ENCODE measurements at places on chromosomes 4 and X.

DNA sequence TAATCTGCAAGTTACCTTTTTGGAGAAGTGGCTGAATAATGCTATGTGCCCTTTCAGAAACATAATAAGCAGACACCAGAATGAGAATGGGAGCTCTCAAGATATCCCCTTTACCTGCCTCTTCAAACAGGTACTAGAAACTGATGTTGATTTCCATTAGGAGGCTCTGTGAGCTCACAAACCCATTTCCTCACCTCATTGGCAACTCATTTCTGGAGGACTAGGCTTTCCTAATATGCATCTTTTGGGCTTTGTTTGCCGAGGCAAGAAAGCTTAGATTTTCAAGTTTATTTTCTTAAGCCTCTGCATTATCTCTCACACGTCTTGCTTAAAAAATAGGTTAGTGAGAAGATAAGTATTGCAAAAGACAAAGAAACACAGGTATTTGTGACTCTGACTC is 313.1 kb upstream of the IRS4 start:
- H3K27me3 ChIP-seq, result no peaks in the 10 kb centered on the region
- DNase-seq, result no peak
- no peaks in the 10 kb centered on the region for H3K4me1 ChIP-seq
- no peaks in the 10 kb centered on the region for H3K36me3 ChIP-seq

- no peak overlapping the region for H3K27ac ChIP-seq
- no peak for DNase-seq
- H3K36me3 ChIP-seq, result no peaks in the 10 kb centered on the region
- H3K4me3 ChIP-seq, result no peak overlapping the region
- no peaks in the 10 kb centered on the region for H3K27me3 ChIP-seq
Observed at GRCh38 chr4:28146191-28146590, 1285.5 kb downstream of the STIM2 start.

DNA sequence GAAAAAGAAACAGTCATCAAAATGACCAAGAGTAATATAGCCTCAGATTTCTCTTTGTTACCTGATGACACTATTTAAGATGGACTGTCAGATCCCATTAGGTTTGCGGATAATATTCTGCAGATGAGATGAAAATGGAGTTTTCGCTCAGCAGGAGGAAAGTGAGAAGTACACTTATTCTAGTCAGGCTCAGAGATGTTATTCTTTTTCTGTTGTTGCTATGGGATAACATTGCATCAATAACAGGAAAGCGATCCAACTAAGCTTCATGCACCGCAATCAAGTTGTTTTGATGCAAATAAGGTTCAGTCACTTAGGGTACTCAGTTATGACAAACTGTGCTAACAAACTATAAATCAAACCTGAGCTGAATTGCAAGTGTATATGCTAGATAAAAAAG is 415.0 kb downstream of the CCSER1 start:
- no peaks in the 10 kb centered on the region for H3K36me3 ChIP-seq
- no peaks in the 10 kb centered on the region for H3K4me1 ChIP-seq

DNA sequence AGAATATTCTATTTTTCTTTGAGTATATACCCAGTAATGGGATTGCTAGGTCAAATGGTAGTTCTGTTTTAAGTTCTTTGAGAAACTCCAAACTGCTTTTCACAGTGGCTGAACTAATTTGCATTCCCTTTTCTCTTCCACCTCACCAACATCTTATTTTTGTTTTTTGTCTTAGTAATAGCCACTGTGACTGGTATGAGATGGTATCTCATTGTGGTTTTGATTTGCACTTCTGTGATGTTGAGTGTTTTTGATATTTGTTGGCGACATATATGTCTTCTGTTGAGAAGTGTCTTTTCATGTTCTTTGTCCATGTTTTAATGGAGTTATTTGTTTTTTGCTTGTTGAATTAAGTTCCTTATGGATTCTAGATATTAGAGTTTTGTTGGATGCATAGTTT is 24.4 kb downstream of the AIMP1 start:
- H3K36me3 ChIP-seq, result peaks cover 32% of the 10 kb centered on the region
- no peaks in the 10 kb centered on the region for H3K27me3 ChIP-seq
- H3K4me3 ChIP-seq, result no peak overlapping the region

- no peaks in the 10 kb centered on the region for H3K27me3 ChIP-seq
- H3K4me1 ChIP-seq, result no peaks in the 10 kb centered on the region
- no peak for DNase-seq
- H3K36me3 ChIP-seq, result no peaks in the 10 kb centered on the region
- H3K27ac ChIP-seq, result no peak overlapping the region
- H3K4me3 ChIP-seq, result no peak overlapping the region
Observed at GRCh38 chr4:34972189-34972588, 1272.1 kb downstream of the ARAP2 start.

- H3K4me1 ChIP-seq, result no peaks in the 10 kb centered on the region
- H3K4me3 ChIP-seq, result no peak overlapping the region
- no peak overlapping the region for H3K27ac ChIP-seq
- no peaks in the 10 kb centered on the region for H3K27me3 ChIP-seq
Observed at GRCh38 chr4:115489279-115489678, 375.9 kb upstream of the NDST4 start.

DNA sequence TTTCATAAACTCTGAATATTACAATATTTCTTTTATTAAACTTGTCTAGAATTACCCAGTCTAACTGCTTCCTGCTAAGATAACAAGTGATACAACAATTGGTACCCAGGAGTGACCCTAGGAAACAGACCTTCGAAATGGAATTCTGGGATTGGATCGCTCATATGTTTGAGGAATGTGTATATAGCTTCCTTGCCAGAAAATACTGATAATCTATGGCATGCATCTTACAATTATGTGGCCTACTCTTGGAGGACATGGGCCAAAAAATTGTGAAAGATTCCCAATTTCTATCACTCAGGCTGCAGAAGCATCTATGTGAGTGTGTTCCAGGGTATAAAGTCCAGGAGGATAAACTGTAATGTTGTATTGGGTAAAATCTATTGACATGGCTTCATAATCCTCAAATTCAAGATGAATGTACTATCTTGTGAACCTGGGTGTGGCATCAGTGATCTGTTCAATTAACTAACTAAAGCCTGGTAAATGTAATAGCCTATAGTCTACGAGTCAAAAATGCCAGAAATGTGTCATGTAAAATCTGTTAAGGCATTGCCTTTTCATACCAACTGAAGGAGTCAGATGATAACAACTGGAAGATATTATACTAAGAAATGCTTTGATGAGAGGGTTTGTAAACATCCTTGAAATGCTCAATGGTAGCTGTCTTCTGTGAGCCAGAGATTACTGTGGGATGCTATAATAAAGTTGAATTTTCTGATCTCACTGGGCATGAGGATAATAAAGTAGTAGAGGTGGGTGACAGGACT is 1499.3 kb downstream of the PCDH7 start:
- no peak overlapping the region for H3K27ac ChIP-seq
- no peaks in the 10 kb centered on the region for H3K27me3 ChIP-seq
- no peaks in the 10 kb centered on the region for H3K36me3 ChIP-seq
- H3K4me3 ChIP-seq, result no peak overlapping the region
- no peaks in the 10 kb centered on the region for H3K4me1 ChIP-seq

GRCh38 chrX:103722505-103722904 is 11.8 kb downstream of the TMEM31 start:
- no peaks in the 10 kb centered on the region for H3K36me3 ChIP-seq
- no peaks in the 10 kb centered on the region for H3K27me3 ChIP-seq
- DNase-seq, result no peak
- no peak overlapping the region for H3K4me3 ChIP-seq
- no peaks in the 10 kb centered on the region for H3K4me1 ChIP-seq

DNA sequence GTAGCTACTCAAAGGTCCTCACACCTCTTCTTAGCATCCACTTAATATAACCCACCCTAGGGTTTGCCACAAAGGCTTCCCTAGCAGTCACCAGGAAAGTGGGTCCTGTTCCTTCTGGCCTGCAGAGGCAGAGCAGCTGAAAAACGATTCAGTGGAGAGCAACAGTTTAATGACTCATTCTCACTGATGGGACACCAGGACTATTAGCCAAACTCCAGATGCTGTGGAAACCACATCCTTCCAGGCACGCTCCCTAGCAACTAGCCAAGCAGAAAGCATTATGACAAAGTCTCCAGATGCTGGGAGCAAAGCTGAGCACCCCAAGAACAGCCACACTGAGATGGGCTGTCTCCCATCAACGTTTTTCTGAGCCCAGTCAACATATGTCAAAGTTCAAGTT is 30.3 kb upstream of the UTP14A start:
- H3K36me3 ChIP-seq, result no peaks in the 10 kb centered on the region
- DNase-seq, result no peak
- no peak overlapping the region for H3K4me3 ChIP-seq
- no peaks in the 10 kb centered on the region for H3K27me3 ChIP-seq

DNA sequence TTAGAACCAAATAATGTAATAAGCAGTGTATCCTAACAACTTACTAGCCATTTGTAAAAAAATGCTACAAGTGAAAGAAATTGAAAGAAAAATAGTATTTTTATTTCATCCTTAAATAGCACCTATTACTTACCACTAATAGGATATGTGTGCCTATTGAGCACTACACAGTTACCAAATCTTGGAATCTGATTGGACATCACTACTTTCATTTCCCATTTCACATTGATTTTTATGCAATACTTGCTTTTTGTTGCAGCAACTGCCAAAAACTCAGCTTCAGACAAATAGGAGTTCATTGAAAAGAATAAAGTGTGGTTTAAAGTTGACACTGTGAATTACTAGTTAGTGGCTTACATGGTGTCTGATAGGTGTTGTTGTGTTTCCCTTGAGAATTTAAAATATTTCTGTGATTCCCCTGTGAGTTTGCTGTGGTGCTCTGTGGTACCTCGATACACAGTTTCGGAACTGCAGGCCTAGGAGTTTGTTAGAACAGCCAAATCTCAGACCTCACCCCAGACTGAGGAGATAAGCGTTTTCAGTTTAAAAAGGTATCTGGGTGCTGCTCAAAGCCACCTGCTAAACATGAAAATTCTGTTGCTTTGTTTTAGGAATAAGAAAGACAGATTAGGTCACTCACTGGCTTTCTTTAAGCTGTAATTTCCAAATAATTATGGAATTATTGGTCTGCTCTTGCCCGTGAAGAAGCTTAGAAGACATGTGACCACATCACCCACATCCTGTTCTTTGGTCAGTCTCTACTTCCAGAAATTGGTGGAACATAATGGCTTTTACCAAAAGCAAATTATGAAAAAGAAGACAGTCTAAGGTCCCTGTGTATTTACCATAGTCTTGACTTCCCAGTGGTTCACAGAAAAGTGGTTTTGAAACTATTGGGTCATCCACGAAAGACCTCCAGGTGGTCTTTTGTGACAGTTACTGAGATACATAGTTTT is 97.8 kb downstream of the SYTL5 start:
- H3K4me1 ChIP-seq, result no peaks in the 10 kb centered on the region
- no peak overlapping the region for H3K27ac ChIP-seq
- DNase-seq, result no peak
- H3K27me3 ChIP-seq, result no peaks in the 10 kb centered on the region
- no peak overlapping the region for H3K4me3 ChIP-seq
- no peaks in the 10 kb centered on the region for H3K36me3 ChIP-seq

DNA sequence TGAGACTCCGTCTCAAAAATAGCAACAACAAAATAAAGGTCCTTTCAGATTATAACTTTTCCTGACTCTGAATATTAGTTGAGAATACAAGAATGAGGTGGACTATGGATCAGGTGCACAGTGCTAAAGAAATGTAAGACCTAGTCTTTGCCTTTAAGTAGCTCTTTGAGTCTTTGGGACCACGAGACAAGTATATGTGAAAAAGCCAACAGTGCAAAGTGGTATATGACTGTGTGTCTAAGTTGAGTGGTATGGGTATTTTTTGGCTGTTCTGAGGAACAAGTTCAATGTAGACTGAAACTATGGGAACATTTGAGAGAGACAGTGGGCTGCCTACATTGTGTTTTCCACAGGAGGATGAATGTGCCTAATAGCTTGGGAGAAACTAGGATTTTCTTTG is 2.8 kb downstream of the GAB1 start:
- H3K27me3 ChIP-seq, result no peaks in the 10 kb centered on the region
- H3K27ac ChIP-seq, result no peak overlapping the region
- DNase-seq, result no peak
- H3K4me1 ChIP-seq, result peaks cover 28% of the 10 kb centered on the region

- no peaks in the 10 kb centered on the region for H3K36me3 ChIP-seq
- no peak overlapping the region for H3K27ac ChIP-seq
- no peak for DNase-seq
- no peaks in the 10 kb centered on the region for H3K27me3 ChIP-seq
- no peaks in the 10 kb centered on the region for H3K4me1 ChIP-seq
Observed at GRCh38 chrX:39985071-39985470, 112.7 kb downstream of the BCOR start.

- H3K4me3 ChIP-seq, result no peak overlapping the region
- H3K27ac ChIP-seq, result no peak overlapping the region
- no peaks in the 10 kb centered on the region for H3K27me3 ChIP-seq
- H3K4me1 ChIP-seq, result no peaks in the 10 kb centered on the region
- no peaks in the 10 kb centered on the region for H3K36me3 ChIP-seq
Observed at GRCh38 chrX:143002206-143002605, 23.5 kb upstream of the SPANXN4 start.

DNA sequence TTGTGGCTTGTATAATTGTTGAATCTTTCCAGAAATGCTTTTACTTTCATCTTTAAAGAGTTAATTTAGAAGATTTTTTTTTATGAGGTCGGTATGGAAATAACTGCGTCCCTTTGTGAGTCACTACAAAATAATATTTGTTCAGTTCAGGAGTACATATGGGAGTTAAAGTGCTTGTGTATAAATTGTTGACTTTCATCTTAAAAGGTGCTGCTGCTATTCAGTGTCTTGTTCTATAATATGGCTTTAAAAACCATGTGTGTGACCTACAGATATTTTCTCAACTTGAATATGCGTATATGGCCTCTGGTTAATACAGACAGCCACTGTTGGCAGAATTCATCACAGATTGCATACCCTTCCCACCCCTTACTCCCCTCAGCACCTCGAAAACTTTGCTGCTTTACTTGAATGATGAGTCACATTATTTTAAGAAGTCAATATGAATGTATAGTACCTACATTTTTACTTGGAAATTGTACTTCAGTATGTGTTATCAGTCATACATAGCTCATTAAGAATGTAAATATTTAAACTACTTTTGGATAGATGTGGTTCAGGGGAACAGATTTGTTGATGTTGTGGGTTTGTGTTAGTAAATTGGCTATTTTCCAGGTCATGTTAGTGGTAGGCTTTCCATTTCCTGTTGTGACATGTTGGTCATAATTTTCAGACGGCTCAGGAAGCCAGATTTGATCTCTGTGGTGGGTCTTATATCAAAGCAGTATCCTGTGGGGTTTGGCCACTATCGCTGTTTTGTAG is 1.5 kb downstream of the CLCN3 start:
- H3K4me1 ChIP-seq, result peaks cover 28% of the 10 kb centered on the region
- no peaks in the 10 kb centered on the region for H3K36me3 ChIP-seq
- H3K27me3 ChIP-seq, result no peaks in the 10 kb centered on the region
- DNase-seq, result no peak
- peak overlapping the region; percentile 63 for H3K4me3 ChIP-seq
- H3K27ac ChIP-seq, result peak overlapping the region; percentile 95

GRCh38 chr4:212438-213188 is 88.3 kb downstream of the ZNF718 start:
- peak overlapping the region; percentile 82 for H3K27ac ChIP-seq
- DNase-seq, result peak; percentile 54
- H3K4me3 ChIP-seq, result peak overlapping the region; percentile 59
- H3K4me1 ChIP-seq, result peaks cover 13% of the 10 kb centered on the region
- H3K27me3 ChIP-seq, result no peaks in the 10 kb centered on the region

All from upper lobe of left lung (tissue), 6 donors.